ENCODE measurements at places on chromosomes 7 and 10.

- no peak for DNase-seq
Measured at GRCh38 chr10:6507311-6507710, 72.8 kb downstream of the PRKCQ start.

DNA sequence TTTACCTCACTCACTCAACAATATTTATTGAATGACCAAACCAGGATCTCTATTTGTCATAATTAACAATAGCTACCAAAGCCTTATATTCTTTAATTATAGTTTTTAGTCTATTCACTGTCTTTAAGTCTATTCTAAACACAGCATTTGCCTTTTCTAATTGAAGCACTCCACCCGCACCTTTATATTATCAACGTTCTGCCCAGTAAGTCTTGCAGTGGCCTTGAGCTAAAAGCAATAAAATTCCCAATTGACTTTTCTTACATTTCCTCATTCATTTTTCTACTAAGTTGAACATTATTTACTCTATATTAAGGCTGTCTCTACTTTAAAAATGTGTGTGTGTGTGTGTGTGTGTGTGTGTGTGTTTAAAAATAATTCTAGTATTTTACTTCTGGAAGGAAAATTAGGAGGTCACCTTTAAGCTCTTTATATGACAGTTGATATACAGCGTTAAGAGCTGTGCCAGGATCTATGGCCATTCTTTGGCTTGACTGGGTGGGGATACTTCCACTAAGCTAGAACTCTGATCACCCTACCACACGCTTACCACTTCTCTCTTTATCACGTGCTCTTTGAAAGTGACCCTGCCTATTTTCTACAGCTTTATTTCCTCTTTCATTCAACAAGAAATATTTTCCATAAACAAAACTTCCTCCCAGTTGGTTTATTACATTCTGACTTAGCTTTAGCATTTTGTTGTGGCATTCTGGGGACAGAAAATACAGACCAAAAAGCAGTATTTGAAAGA is 8.8 kb downstream of the PAPSS2 start:
- DNase-seq: peak; percentile 73

GRCh38 chr7:137992550-137993394 is 9.1 kb downstream of the CREB3L2 start:
- DNase-seq: peak; percentile 45

DNA sequence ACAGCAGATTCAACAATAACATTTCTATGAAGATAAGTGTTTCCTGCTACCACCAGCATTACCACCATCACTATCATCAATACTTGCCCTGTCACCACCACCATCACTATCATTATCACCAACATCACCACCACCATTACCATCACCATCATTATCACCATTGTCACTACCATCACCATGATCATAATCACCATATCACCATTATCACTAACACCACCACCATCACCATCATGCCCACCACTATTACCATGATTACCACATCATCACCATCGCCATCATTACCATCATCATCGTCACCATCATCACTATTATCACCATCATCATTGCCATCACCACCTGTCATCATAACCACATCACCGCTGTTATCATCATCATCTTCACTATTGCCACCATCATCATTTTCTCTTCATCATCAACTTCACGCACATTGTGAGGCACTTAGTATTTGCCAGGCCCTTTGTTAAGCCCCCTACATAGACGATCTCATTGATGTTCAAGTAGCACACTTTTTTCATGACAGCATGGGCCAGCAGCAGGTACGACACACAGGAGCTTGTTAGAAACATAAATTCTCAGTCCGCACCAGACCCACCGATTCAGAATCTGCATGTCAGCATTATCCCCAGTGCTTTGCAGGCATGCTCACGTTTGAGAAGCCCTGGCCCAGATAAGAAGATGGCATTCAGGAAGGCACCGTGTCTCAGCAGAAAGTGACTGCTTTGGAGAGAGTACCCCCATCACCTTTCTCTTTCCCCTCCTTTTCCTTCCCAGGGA is 161.1 kb downstream of the ADAM12 start:
- no peak for DNase-seq

DNA sequence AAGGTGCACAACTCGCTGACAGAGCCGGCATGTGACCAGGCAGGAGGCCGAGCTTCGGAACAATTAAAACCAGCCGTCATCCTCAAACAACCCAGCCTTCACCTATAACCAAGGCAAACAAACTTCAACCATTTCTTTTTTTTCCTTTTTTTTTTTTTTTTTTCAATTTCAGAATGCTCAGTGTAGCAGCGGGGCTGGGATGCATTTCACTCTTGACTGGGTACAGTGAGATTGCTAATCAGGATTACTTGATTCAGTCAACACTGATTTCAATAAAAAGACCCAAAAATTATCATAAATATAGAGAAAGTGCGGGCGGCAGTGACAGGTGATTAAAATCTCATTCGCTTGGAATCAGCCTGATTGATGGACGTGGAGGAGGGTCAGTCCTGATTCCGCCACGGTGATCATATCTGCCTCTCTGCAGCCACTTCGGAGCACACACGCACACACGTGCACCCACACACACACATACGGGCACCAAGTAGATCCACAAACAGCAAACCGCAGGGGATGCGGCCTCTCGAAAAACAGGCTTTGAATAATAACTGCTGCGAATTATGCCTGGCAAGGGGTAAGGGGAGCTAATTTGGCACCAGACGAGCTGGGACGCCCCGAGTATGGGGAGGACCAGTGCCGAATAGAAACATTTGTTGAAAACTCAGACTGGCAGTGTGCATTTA is 31.2 kb downstream of the EBF3 start:
- no peak for DNase-seq

DNA sequence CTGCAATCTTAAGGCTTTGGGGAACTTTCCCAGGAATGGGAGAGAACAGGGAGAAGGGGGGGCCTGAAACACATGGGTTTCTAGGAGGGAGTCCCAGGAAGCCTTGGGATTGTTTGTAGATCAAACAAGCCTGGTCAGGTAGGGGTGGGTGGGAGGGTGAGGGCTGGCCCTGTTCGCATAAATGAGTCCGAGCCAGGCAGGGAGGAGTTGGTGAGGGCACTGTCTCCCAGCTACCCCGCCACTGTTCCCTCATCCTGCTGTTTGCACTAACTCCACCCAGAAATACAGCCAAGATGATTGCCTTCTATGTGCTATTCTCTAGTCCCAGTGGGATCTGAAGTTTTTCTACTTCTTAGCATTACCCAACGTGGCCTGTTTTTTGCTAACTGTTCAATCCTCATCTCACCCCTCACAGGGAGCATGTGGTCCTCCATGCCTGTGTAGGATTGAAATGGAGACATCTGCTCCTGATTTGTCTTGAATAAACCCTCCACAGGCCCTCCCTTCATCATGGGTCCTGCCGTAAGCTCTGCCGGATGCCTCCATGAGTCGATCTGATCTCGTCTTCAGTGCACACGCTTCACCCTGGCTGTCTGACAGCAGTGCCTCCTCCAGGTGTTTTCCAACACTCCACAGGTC is 257.0 kb downstream of the COBL start:
- DNase-seq: peak; percentile 15

- no peak for DNase-seq
Measured at GRCh38 chr7:41428381-41428780, 274.5 kb downstream of the INHBA start.
